ENCODE measurements at places on chromosomes 5 and 9.

DNA sequence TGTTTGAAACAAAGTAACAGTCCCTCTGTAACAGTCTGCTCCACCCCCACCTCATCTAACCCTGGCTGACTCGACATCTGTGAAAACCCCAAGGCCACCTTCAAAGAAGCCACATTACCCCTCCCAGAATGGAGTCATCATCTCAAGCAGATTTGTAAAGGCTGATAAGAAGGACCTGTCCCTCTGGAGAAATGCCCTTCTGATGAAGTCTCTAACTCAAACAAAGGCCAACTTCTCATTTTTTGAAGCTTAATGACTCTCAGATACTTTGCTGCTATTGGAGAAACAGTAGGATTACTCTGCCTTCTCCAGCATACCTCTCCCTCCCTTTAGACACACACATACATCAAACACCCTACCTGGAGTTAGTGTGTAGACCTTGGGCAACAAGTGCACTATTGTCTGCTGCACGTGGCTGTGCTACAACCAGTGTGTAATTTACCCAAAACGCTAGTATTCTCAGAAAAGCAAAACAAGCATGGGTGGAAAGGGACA, 5.3 kb upstream of the SUSD1 start:
- no peak for DNase-seq

DNA sequence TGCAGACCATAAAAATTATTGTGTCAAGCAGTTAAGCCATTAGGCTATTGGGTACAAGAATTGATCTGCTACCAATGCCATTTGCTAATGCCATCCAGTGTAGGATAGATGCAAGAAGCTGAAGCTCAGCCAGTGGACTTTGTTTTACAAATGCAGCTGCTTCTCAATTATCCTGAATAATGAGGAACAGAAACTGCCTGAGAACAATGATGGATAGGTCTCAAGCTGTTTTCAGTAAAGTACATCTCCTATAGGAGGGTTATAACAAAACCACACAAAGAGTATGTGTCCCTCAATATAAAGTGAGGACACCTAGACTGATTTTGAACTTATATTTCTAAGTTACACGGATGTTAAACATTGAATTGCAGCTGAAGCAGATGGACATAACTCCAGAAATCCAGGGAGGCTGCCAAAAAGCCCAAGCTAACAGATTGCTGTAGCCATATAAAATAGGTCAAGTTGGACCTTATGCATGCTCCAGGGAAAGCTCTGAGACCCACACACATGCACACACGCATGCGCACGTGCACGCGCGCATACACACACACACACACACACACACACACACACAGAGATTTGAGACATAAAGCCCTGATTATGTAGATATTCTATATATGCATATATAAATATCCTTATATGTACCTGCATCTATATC, 482.7 kb upstream of the CD180 start:
- no peak for DNase-seq

DNA sequence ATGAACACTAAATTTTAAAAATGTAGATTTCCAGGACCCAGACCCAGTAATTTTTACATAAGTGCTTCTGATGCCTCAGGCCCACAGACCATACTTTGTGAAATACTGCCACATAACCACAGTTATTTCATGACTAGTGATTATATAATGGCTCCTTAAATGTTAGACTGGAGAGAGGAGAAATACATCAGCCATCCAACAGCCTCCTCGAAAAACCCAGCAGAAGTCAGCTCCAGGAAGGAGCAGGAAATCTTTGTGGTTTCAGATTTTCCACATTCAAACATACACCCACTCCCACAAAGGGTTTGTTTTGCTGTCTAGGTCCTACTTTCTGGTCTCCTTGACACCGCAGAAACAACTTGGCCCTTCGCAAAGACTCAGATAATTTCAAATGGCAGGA, 455.2 kb downstream of the DTWD2 start:
- no peak for DNase-seq

DNA sequence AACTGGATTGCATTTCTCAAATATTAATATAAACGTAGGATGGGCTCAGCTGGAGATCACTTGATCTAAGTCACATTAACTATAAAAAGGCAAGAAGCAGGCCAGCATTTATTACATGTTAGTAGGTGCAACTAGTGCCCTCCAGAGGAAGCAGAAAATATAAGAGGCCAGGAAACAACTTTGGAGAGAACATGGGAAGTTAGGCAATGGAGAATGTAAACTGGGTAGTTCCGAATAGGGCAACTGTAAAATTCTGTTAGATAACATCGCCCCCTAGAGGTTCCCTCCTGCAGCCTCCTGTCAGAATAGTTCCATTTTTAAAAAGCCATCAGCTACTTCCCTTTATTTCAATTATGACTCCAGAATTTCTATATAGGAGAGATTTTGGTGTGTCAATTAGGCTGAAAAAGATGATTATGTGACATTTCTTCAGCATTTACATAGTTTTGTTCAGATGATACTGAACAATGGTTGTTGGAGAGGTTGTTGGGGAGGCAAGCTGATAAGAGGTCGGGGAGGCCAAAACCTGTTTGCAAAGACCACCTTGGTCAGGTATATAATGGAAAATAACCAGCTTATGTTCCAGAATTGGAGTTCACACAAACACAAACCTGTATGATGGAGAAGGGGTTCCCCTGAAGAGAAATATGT, 22.4 kb downstream of the CCL28 start:
- DNase-seq = peak; percentile 52

GRCh38 chr5:104859437-104859836, 1296.8 kb upstream of the NUDT12 start:
- no peak for DNase-seq

- no peak for DNase-seq
Measured at GRCh38 chr5:64744914-64745313, 23.6 kb downstream of the SREK1IP1 start.

DNA sequence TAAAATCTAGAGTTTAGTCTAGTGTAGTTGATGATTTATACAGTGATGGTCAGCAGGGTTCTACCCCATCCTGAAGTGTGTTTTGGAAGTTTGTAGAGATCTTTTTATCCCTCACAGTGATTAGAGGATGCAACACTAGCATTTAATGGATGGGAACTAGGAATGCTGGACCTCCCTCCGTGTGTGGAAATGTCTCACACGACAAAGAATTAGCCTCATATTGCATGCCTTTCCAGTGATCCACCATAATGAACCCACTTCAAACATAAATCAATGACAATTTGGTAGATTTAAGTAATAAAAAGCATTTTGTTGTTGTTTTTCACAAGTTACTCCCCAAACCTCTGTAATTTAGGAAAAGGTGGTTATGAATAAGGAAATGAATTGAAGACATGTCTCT, 82.5 kb upstream of the LMNB1 start:
- DNase-seq = no peak

DNA sequence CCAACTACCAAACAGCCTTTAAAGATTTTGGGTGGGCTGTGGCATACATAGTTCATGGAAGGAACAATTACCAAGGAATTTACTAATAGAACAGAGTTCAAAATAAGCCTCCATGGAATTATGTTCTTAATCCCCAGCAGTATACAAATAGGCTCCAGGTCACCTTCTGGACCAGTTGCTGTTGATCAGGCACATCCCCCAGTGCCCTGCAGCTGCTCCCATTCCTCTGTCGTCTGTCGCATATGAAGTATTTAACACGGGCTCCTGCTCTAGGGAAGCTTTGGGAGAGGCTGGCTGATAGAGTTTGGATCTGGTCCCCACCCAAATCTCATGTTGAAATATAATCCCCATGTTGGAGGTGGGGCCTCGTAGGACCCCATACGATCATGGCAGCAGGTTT, 17.8 kb downstream of the SHC3 start:
- DNase-seq = no peak

- no peak for DNase-seq
Measured at GRCh38 chr5:167783145-167783817, 508.2 kb upstream of the WWC1 start.

GRCh38 chr9:127793093-127793708, 7.4 kb downstream of the CDK9 start:
- no peak for DNase-seq

DNA sequence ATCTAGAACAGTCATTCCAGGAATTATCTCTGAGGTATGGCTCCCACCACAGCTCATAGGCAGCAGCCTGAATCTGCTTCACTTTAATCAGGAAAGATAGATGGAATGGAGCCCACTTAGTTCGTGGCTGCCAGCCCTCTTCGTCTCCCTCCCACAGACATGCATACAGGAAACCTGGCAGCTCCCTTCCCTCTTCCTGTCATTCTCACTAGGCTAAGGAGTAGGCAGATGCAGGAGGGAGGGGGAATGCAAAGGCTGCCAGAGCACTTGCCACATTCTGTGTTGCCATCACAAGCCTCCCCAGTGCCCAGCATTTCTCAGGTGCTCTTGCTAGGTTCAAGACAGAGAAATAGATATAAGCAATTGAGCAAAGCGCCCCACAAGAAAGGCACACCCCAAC, 378.9 kb downstream of the ELAVL2 start:
- no peak for DNase-seq

DNA sequence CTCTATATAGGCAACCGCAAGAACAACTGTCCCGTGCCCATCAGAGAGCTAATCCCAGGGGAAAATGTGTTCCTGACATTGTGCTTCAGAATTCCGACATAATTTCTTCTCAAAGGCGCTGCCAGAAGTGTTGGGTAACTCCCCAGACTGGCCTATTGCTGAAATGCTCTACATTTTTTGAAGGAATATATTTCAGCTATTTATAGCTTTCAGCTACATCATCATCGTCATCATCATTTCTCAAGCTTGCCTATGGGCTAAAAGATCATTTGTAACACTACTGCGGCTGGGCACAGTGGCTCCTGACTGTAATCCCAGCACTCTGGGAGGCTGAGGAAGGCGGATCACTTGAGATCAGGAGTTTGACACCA, 49.7 kb downstream of the MYO10 start:
- DNase-seq = no peak

GRCh38 chr5:36279054-36279698, 22.5 kb downstream of the RANBP3L start:
- no peak for DNase-seq

DNA sequence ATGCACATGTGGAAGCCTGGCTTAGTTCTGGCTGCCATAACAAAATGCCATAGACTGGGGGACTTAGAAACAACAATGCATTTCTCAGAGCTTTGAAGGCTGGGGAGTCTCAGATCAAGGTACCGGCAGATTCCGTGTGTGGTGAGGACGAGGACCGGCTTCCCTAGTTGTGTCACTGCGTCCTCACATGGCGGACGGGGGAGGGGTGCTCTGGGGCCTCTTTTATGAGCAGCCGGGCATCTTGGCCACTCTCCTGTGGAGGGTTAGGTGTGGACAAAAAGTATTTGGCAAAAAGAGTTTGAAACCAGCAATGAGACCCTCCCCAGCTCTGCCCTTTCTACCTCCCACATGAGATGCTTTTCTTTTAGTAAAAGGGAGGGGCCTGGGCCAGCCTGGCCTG, 118.5 kb upstream of the LPCAT1 start:
- no peak for DNase-seq

DNA sequence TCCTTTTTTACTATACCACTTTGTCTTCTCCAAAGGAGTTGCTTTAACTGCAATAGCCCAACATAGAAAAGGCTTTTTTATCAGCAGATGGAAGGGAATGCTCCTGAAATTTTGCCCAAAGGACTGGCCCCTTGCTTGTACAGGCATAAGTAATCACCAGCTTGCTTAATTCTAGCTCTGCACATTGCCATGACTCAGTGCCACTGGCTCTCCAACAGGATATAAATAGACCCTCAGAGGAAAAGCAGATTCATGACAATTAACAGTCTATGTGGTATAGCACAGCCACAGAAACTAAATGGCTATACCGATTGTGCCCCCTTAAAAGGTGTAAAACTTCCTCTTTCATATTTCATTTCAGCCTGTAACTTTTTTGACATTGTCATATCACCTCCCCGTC, 227.0 kb downstream of the ZNF608 start:
- no peak for DNase-seq

DNA sequence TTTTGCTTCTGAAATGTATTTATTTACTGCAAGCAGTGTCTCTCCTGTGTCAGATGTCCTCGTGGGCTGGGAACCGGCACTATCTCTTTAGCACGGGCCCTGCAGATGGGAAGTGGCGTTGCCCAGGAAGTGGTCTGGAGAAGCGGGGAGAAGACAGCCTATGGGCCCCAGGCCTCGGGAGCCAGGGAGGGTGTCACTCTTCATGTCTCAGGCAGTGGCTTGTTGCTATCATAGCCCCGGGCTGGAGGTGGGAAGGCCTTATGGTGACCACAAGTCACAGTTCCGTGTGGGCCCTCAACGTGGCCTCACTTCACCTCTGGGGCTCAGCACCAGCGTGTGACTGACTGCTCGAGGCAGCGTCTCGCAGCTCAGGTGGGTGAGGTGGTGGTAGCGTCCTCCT, 41.4 kb downstream of the SYK start:
- no peak for DNase-seq

GRCh38 chr5:149946118-149946517, 1.5 kb upstream of the PDE6A start:
- no peak for DNase-seq

DNA sequence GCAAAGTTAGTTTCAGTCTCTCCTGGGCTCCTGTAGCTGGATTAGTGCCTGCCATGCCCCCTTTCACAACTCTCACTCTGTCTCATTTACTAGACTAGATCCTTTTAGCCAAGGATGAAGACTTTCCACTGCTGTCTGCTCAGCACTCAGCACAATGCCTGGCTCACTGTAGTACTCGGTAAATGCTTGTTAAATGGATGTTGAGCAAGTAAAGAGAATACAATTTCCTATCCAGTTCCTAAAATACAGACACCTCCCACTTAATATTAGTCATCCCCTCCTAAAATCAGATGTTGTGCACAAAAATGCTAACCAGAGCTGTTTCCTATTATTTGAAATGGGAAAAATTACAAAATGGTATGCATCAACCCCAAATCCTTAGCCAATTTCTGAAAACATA, 195.8 kb downstream of the SREK1 start:
- no peak for DNase-seq

- peak; percentile 13 for DNase-seq
Measured at GRCh38 chr9:121698627-121699570, 47.5 kb downstream of the DAB2IP start.

DNA sequence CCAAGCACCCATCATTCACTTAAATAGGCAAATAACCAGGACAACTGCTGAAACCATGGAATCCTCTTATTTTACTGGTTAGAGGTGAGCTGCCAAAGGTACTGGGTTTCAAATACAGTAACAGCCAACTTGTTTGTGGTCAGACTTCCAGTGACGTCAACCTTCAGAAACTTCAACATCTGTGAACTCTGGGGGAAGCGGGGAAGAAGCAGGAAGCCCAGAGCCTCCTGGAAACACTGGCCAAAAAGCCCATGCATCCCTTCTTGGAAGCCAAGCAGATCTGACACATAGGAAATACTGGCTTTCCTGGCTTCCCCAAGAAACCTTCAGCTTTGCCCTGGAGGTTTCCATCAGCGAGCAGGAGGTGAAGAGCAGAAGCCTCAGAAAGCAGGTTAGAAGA, 4.9 kb upstream of the FRRS1L start:
- DNase-seq = no peak

GRCh38 chr9:6829027-6829426, 71.3 kb downstream of the KDM4C start:
- no peak for DNase-seq

DNA sequence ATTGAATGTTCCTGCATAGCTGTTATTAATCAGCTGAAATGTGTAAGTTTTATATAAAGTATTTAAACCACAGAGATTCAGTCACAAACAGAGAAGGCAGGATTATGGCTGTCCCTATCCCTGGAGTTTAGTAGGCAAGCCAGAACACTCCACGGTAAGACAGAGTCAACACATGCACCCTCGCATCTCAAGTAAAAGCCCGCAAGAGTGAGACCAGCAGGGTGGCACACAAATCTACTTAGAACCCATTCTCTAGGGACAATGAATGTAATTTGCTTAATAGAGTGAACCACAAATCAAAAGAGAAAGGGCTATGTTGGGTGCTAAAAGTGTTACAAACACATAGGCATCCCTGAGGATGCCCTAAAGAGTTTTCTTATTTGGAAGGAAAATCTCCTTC, 35.1 kb downstream of the LPAR1 start:
- DNase-seq = no peak
